ENCODE measurements at places on chromosomes 2 and 18. TPM values are rescaled to one million over a fixed set of nuclear protein-coding genes. Genes with fewer than 3 reads are reported as not detected.

Gene METTL5
- 29.2 TPM for total RNA-seq

Gene RTP5
- total RNA-seq, result 0.09 TPM

Gene SLC5A7
- total RNA-seq, result 0.48 TPM

Gene CLIP4
- total RNA-seq, result 28.7 TPM

Gene CD302
- total RNA-seq, result 41.9 TPM

Gene SCRN3
- 22.7 TPM for total RNA-seq

Gene AMER3
- total RNA-seq, result 0.09 TPM

Gene TNFAIP6
- 6.0 TPM for total RNA-seq

Gene SLC35F5
- 216 TPM for total RNA-seq

DNA sequence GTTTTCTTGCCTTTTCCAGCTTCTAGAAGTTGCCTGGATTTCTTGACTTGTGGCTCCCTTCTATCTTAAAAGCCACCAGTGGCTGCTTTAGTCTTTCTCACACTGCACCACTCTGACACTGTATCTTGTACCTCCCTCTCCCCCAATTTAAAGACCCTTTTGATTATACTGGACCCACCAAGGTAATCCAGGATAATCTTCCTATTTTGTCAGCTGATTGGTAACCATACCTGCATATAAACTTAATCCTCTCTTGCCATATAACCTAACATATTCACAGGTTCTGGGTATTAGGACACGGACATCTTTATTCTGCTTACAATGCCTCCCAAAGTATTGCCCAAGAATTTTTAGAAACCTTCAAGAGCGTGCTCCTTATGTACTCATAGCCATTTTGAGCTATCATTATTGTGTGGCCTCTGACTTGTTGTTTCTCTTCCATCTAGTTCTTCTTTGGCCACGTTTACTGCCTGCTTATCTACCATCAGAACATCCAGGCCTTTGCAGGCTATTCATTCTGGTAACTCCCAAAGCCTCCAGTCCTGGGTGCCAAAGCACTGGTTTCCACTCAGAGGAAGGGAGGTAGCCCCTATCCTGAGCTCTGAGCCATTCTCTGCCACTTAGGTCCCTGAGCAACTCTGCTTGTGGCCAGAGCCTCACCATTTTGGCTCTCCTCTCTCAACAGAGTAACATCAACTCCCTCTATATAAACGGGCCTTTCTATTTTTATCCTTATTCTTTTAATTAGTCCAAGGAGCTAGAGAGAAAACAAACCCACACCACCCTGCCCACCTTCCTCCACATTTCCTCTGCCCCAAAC, 70.8 kb downstream of the MYO3B start:
- no peak for DNase-seq

- DNase-seq, result no peak
Observed at GRCh38 chr2:159150280-159150746, 136.2 kb downstream of the WDSUB1 start.

- DNase-seq, result no peak
Observed at GRCh38 chr2:148970385-148970784, 68.1 kb upstream of the LYPD6B start.

DNA sequence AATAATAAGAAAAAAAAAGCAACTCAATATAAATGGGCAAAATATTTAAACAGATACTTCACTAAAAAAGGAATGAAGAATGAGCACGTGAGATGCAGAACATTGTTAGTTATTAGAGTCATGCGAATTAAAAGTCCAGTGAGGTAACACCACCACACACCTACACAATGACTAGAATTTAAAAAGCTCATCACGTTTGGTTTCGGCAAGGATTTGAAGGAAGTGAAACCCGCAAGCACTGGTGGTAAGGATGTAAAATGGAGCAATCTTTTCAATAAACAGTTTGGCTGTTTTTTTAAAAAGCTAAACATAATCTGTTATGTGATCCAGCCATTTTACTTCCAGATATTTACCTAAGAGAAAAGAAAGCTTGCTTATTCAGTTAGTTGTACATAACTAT, 1181.6 kb upstream of the CELF4 start:
- DNase-seq, result no peak

DNA sequence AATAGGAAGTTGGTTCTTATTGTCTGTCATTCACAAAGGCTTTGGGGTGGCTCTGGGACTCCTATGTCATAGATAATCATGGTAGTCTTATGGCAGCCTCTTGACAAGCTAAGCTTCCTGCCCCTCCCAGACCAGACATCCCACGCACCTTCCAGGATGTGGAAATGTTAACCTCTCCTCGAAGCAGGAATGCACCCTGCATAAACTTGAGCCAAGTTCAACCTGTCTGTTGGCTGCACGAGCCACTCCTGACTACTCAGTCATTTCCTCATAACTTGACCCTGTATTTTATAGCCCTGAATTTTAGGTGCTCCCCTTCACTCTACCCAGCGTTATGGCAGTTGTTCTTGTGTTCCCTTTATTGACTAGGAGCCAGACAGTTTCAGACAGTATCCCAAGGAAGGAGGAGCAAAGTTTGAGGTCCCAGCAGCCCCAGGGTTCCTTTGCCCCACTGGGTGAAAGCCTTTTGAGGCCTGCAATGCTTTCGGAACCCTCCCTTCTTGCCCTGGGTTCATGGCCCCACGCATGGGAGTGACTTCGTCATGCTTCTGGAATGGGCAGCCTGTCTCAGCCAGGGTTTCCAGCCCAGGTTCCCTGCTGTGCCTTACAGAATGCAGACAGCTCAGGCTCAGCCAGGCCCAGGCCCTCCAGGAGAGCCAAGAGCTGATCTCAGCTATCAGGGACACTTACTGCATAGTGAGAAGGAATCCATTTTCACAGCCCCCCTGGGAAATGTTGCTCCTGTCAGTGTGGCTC, 15.6 kb upstream of the INO80C start:
- no peak for DNase-seq

- DNase-seq, result no peak
Observed at GRCh38 chr2:168138901-168139300, 108.5 kb downstream of the STK39 start.

DNA sequence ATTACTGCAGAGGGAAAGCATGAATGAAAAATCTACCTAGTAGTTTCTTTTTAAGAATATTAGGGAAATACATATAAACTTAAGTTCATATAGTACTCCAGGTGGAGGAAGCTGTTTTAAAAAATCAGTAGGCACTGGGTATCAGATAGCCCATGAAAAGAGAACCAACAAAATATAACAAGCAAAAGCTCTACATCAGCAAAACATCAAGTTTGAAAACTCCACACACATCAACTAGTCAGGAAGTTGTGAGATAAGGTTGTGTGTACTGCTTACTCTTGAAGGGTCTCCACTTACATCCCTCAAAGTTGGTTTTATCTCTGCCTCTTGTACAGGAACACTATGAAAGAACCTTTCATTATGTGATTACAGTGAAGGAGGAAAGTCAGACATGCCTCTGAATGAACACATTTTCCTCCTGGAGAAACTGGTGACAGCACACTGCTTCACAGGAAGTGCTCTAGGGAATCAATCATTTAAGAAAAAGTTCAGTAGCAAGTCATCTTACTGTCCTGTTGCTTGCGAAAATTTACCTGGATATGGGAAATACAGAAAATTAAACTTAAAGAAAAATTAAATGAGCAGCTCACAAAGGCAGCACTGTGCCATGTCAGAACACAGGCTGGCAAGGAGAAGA, 57.7 kb downstream of the THADA start:
- no peak for DNase-seq

- DNase-seq, result no peak
Observed at GRCh38 chr2:169415233-169415748, 53.0 kb upstream of the LRP2 start.

GRCh38 chr18:25399554-25399953, 47.6 kb upstream of the ZNF521 start:
- no peak for DNase-seq

DNA sequence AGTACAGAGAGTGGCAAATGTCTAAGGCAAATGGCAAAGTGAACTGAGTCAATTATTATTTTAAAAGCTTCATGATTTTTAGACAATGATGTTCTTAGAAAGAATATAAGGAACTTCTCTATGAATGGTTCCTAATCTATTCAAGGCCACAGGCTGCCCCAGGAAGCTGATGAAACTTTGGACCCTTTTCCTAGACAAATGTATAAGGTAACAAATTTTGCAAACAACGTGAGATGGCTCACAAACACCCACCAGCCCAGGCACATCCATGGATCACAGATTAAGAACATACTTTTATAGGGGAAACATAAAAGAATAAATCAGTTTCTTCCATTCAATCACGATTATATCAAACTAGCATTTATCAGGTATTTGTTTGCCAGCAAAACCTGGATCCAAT, 659.0 kb downstream of the IRS1 start:
- DNase-seq, result no peak

GRCh38 chr2:201904538-201905420, 98.4 kb downstream of the CDK15 start:
- peak; percentile 11 for DNase-seq

- DNase-seq, result no peak
Observed at GRCh38 chr2:17710547-17711248, 42.9 kb downstream of the SMC6 start.

DNA sequence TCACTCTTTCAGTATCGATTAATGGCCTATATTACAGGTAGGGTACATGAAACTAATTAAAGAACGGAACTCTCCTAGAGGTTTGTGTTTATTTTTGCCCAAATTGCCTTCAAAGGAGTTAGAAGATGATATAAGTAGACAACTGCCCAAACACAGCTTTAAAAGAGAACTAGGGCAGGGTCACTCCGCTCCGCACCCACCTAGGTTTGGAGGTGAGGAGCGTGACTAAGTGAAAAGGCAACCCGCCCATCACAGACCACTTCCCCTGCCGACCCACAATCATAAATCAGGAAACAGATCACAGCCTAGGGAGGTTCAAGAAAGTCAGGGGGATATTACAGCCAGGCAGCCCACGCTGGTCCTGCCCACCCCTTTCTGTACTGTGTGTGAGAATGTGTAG, 166.7 kb downstream of the C1D start:
- no peak for DNase-seq

GRCh38 chr2:55108456-55109160, 58.4 kb upstream of the RTN4 start:
- DNase-seq, result no peak

DNA sequence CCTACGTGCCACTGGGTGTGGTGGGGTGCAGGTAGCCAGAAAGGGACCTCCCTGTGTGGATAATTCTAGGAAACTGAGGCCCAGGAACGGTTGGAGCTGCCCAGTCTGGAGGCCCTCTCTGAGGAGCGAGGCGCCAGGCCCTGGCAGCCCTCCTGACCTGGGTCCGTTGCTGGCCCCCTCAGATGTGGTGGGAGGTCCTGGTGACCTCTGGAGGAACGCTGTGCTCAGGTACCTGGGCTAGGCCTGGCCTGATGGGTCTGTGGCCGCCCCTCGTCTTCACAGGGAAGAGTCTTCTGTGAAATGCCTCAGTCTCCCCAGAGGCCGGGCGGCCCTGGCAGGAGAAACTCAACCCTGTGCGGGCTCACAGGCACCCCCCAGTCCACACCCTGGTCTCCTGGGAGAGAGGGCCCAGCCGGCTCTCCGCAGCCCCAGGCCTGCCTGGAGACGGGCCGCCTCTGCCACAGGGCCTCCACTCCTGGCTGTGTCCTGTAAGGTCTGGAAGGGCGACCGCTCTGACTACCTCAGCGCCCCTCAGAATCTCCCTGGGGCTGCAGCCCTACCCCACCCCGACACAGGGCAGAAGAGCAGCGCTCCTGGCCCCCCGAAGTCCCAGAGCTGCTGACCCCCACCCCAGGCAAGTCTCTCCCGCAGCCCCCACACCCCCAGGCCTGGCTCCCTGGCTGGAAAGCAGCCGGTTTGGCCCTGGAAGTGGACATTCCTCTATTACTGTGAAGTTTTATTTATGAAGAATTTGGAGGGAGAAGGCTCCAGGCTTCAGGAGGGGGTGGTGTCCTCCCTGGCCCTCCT, 3.7 kb downstream of the B3GNT7 start:
- peak; percentile 43 for DNase-seq

- no peak for DNase-seq
Observed at GRCh38 chr2:144432921-144433320, 87.0 kb downstream of the ZEB2 start.

DNA sequence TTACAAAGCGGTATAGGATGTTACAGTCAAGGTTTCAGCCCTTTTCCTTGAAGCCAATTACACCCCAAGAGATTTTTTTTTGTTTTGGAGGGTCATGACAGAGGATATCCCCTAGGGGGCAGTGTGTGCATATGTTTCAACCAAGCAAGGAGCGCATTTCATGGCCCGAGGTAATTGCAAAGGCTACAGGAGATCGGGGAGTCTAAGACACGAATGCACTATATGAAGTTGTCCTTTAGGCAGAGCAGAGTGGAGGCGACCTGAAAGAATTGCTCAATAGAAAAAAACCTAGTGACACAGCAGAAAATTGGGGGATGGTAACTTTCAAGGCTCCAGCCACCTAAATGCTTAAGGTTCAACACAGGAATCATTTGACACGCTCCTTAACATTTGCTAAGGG, 219.8 kb upstream of the PARD3B start:
- peak; percentile 85 for DNase-seq

DNA sequence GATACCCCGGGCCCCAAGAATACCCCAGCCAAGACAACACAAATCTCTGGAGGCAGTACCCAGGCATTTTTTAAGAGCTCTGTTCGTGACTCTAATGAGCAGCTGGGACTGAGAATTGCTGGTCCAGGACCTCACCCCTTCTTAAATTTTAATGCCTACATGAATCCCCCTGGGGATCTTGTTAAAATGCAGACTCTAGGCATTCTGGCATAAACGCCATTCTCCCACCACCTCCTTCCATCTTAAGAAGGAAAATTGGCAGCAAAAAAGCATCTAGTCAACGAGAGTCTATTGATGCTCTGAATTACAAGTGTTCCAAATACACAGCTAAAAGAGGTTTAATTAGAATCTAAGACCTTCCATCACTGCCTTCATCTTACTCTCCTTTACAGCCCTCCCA, 5.0 kb downstream of the CHST10 start:
- no peak for DNase-seq

DNA sequence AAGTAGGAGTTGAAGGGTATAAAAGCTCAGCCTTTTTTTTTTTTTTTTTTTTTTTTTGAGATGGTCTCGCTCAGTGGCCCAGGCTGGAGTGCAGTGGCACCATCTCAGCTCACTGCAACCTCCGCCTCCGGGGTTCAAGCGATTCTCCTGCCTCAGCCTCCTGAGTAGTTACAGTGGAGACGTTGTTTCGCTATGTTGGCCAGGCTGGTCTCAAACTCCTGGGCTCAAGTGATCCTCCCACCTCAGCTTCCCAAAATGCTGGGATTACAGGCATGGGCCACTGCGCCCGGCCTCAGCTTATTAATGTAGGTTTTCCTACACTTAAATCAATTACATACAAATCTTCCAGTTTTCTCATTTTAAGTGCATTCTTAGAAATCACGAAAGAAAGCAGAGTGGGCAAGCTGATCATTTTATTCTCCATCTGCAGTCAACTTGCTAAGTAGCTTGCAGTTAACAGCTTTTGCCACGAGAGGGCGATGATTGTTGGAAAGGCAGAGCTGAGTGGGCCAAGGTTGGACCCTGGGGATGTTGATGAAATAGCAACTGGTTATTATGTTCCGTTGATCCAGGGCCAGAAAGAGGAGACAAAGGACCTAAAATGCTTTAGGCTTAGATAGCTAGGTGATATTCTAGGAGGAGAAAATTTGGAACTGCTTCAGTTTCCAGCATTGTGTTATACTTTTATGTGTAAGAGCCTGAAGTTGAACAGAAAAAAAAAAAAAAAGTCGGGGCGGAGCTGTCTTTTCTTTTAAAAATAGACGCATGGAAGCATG, 234.4 kb upstream of the EPAS1 start:
- peak; percentile 85 for DNase-seq

GRCh38 chr2:83471655-83472054, 987.4 kb downstream of the SUCLG1 start:
- peak; percentile 65 for DNase-seq
